ENCODE measurements at places on chromosomes 12 and 14.
A peak's percentile ranks its signal among the peaks of the same experiment; 100 is the strongest.

DNA sequence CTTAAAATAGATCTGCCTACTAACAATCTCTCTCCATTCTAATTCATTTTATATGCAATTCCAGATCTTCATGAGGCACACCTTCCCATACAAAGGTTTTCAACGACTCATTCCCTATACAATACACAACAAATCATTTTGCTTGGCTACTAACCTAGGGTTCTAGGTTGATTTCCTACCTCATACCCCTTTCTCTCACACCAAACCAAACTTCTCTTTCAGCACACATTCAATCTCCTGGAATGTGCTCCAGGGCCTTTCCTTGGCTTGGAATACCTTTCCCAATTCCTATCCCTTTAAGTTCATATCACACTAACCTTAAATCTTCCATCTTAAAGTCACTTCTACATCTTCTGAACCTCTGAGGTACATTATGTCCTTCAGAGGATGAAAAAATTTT, 38.7 kb upstream of the MTERF2 start:
- no peak for DNase-seq

DNA sequence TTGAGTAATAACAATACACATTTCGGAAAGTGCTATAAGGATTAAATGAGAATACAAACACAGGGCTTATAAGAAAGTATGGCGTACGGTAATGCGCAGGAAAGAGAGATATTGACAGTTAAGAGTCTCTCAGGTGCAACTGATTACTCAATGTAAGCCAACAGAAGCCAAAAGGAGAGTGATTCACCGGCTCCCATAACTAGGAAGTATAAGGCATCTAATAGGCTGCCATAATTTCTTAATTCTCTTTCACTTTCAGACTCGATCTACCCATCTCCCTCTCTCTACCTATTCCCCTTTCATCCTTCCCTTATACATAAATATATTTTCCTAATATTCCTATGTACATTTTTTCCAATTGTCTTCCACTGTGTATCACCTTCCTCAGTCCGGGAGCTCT, 90.0 kb downstream of the MDGA2 start:
- no peak for DNase-seq

- peak; percentile 82 for DNase-seq
Observed at GRCh38 chr14:68535404-68536017, 257.4 kb downstream of the ZFP36L1 start.

DNA sequence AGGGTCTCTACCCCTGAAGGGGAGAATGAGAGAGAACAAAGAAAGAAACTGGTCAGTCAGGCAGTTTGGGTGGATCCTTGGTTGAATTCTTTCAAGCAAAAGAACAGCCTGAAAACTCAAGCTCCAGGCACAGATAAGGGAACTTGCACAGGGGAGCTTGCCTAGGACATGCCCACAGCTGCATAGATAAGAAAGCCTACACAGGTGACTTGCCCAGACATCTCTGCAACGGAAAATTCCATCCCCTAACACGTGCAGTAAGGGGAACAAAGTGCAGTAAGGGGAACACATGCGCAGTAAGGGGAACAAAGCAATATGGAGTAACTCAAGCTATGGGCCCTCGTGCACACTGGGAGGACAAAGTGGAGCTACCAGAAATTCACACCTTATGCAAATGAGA, 540.1 kb upstream of the MIS18BP1 start:
- no peak for DNase-seq

- no peak for DNase-seq
Observed at GRCh38 chr14:32908196-32909084, 30.2 kb upstream of the NPAS3 start.

GRCh38 chr14:100071545-100071944, 6.3 kb downstream of the EVL start:
- no peak for DNase-seq

DNA sequence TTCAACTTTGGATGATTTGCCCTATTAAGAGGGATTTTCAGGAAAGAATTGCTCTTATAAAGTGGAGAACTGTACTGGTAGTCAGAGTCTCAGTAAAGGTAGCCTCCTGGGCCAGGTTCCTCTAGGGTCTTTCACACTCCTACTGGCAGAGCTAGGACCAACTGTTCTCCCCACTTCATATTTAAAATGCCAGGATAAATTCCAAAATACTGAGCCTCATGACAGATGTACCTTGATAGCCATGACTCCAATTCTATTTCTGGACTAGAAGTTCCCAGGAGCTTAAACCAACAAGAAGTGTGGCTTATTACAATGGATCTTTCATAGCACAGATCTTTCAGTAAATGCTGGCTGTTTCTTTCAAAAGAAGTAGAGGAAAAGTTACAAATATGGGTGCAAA, 126.5 kb downstream of the C12orf75 start:
- no peak for DNase-seq

- no peak for DNase-seq
Observed at GRCh38 chr14:65550779-65551643, 138.5 kb downstream of the FUT8 start.

Data from amniotic epithelial cell (primary cell).